ENCODE measurements at places on chromosomes 13 and 19.

DNA sequence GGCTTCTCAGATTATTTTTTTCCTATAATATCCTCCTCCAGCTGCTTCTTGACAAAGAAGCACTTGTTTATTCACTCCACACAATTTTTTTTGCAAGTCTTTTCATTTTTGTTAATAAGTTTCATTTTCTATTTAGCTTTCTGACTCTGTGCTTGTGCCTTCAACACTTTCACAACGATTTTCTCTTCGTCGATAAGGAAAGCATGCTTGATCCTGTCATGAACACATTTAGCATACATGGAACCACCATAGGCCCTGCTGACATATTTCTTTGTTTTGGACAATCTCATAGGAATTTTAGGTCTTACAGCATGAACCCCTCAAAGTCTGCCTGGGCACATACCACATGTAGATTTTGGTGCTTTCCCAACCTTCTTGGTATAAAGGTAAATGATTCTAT, 346.0 kb downstream of the KCNRG start:
- DNase-seq: no peak

DNA sequence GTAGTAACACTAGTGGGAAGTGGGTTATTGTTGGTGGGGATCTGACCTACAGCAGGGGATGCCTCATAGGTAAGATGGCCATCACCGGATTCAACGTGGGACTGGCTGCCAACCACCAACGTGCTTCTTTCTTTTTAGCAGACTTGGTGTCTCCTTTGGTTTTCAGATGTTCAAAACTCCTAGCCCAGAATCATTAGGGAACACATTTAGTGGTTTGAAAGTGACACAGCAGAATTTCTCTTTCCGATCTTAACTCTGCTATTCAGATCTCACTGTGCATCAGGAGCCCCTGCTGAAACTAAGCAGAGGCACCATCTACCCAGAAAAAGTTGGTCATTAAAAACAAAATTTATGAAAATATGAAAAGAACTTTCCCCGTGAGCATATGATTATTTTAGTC, 36.7 kb upstream of the PCDH8 start:
- no peak for DNase-seq

DNA sequence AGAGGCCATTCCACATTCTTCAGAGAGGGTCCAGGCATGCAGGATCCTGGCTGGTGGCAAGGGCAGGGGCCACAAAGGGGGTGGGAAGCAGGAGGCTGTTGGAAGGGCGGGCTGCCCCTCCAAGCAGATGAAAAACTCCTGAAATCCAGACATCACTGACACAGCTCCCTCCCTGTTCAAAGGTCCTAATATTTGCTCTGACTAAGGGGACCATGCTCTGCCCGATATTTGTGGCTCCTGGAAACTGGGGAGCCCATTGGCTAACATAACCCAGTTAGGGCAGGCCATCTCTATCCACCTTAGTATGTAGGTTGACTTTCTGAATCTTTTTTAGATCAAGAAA, 3.3 kb upstream of the CDX2 start:
- no peak for DNase-seq

- no peak for DNase-seq
Observed at GRCh38 chr13:33394294-33394932, 108.9 kb upstream of the STARD13 start.

DNA sequence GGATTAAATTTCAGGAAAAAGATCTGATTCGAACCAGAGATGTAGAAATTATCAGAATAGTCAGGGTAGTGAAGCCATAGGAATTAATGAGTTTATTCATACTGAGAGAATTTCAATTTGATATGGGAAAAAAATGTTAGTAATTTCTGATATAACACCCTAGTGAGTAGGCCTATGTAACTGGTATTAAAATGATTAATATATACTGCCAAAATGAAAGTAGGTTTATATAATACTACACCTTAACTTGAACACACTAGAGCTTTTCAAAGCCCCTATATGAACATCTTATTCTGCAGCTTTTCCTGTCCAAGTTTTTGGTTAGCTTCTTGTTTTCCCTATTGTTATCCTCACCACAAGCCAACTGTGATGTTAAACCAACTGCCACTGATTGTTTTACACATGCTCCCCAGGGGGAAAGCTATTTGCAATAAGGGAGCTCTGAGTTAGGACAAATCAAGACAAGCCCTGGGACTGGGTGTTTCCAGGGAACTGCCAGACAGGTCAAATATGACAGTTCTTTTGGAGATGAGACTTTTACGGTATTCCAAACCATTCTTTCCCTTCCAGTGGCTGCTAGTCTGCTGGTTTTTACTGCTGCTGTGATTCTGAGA, 45.3 kb downstream of the FNDC3A start:
- DNase-seq: no peak

- no peak for DNase-seq
Observed at GRCh38 chr13:71625694-71626093, 241.3 kb downstream of the DACH1 start.

GRCh38 chr19:11106477-11106876, 17.2 kb downstream of the LDLR start:
- DNase-seq: no peak

DNA sequence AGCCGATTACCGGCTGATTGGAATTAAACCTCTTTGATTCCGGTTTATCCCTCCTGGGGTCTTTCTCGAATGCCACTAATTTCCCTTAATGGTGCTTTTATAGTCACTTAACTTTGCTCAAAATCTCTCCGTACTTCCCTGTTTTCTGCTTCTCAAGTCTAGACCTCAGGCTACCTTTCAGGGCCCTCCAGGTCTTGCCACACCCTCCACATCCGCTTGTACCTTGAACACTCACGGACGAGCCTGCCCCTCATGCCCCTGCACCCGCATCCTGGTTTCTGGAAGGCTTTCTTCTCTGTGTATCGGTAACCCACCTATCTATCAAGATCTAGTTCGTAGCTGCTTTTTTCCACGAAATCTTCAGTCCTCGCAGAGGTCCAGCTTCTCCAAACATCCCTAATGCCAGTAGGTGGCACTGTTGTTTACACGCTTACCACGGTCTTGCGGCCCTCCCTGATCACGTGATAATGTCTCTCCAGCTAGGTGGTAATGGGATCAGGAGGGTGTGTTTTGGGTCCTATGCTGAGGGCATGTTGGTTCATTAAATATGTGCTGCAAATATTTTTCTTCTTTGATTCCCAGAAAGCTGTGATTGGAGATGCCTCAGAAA, 13.8 kb downstream of the ATP12A start:
- peak; percentile 62 for DNase-seq

DNA sequence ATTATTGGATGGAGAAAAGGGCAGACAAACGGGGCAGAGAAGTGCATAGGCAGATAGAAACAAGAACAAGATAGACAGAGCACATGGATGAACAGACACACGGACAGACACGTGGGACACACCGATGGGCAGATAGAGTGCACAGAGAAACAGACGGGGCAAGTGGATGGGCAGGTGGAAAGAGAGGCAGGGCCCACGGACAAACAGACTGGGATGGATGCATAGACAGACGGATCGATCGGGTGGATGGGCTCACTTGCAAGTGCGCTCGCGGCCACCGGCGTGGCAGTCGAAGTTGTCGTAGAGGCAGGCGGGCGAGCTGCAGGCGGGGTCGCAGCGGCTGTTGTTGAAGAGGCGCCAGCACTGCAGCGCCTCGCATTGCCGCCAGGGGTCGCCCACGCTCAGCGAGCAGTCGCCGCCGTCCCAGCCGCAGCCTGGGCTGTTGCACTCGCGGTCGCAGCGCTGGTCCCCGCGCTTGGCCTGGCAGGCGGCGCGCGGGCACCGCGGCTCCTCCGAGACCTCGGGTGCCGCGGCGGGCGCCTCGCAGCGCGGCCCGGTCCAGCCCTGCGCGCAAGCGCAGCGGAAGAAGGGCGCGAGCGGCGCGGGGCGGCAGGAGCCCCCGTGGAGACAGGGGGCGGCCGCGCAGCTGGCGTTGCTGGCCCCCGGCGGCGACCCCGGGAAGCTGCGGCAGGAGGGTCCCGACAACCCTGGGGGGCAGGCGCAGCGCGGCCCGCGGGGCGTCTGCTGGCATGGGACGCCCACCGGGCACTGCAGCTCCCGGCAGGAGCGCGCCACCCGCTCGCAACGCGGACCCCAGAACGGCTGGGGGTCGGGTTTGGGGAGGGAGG, 23.3 kb downstream of the NOTCH3 start:
- DNase-seq: peak; percentile 87

- DNase-seq: peak; percentile 59
Observed at GRCh38 chr13:27830010-27830409, 37.7 kb downstream of the GSX1 start.

DNA sequence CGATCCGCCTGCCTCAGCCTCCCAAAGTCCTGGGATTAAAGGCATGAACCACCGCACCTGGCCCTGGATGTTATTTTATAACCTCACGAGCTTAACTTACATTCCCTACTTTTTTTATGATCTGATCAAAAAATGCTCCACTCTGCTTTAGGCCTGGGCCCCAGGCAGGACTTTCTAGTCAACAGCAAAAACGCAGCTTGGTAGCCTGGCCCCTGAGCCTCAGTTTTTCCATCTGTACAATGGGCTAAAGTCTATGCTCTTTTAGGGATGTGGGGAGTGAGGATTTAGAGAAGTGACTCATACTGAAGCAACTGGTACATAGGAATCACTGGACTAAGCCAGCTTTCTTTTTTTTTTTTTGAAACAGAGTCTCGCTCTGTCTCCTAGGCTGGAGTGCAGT, 11.9 kb upstream of the PIK3R2 start:
- no peak for DNase-seq

- DNase-seq: no peak
Observed at GRCh38 chr19:43470288-43470687, 4.9 kb upstream of the LYPD3 start.

DNA sequence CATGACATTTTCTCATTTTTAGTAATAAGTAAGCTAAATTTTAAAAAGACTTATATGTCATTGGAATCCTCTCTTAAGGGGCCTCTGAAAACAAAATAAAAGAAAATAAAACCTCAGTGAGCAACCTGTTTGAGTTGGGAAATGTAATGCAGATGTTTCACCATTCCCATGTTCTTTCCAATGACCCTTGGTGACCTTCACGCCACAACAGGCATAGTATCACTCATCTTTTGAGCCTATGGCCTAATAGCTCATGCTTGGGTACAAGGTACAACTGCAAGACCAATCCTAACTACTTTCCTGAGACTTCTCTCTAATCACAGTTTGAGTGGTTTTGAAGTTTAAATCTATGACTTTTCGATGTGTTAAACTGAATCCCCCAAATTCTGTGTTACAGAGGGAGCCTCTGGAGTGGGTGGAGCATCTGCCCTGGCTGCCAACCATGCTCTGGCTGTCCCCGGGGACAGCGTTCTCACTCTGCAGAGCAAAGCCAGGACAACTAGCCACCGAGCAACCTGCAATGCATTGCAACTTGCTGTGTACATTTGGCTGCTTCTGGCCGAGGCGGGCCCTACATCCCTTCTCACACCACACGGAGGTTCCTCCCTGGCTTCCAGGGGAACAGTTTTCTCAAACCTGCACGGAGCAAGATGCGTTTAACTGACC, 307.9 kb upstream of the MAB21L1 start:
- DNase-seq: no peak

- no peak for DNase-seq
Observed at GRCh38 chr13:45219123-45219891, 18.5 kb upstream of the KCTD4 start.

DNA sequence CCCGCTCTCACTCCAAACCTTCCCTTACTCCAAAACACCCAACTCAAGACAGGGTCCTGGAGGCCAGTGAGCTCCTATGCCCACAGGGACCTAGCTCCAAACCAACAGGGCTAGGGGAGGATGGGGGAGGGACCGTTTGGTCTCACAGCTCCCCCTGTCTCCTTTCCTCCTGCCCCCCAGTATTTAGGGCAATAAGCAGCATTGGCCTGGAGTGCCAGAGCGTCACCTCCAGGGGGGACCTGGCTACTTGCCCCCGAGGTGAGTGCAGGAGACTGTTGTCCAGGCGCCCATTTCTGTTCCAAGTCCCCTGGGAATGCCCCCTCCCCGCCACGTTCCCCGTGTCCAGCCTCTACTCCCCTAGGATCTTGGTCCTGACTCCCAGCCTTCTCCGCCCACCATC, 792 bp downstream of the RETN start:
- DNase-seq: no peak

- no peak for DNase-seq
Observed at GRCh38 chr13:40402931-40403431, 263.5 kb downstream of the FOXO1 start.

- no peak for DNase-seq
Observed at GRCh38 chr19:47005873-47006272, 13.8 kb upstream of the NPAS1 start.

- no peak for DNase-seq
Observed at GRCh38 chr19:42193706-42194105, 23.8 kb downstream of the DEDD2 start.

- no peak for DNase-seq
Observed at GRCh38 chr13:50611117-50611781, 232.2 kb downstream of the DLEU7 start.

DNA sequence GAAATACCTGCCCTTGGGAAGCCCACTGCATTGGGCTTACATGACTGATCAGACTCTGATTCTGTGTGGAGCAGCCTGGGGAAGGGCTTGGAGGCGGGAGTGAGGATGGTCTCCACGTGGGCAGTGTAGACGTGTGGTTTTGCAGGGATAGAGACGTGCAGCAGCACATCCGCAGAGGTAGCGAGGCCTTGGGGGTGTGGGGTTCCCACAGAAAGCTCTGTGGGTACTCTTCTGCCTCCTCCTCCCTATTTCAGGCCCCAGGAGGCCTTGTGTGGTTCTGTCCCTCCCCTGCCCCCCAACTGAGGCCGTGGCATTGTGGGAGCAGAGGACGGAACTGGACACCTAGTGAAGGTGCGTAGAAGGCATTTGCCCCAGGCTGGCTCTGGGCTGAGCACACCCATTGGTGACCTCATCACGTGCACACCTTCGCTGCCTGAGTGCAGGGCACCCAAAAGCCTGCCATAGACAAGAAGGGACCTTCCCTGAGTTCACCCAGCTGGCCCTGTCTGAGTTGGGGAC, 28.9 kb downstream of the PPP1R37 start:
- DNase-seq: no peak

GRCh38 chr13:43388282-43389034, 365.1 kb downstream of the DNAJC15 start:
- DNase-seq: no peak

GRCh38 chr13:111270126-111270525, 50.3 kb upstream of the TEX29 start:
- no peak for DNase-seq

- no peak for DNase-seq
Observed at GRCh38 chr19:33434886-33435705, 61.6 kb downstream of the CEBPG start.

DNA sequence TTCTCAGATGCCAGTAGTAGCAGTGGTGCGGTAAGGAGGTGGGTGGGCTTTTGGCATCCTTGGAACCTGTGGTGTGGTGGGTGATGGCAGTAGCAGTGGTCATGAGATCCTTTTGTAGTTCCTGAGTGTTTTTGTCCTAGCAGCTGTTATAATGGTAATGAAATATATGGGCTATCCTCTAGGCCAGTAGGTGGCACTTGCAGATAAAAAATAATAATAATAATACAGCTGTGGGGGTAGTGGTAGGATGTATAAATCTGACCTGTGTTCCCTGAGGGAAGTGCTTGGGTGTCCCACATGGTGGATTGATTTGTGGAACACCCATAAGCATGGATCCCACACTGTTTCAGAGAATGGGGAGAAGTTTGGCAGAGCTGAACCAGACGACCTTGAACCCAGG, 334.0 kb downstream of the SLITRK5 start:
- no peak for DNase-seq

Measured in frontal cortex (tissue), 4 donors.